ENCODE measurements at places on chromosomes 2 and 18.

DNA sequence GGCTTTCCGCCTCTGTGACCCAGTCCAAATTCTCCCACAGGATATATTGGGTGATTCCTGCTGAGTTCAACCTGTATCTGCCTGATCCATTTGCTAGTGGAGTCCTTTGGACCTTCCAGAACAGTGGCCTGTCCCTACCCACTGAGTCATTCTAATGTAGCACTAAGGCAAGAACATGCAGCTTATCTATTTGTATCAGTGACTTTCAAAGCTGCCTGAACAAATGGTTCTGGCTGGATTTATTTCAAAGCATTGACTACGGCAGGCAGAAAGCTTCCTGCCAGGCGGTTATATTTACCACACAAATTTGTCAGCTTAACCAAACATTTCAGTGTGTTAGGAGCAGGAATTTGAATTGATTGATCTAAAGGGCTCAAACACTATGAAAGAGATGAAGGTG is 613.4 kb downstream of the DCC start:
- no peak for DNase-seq

GRCh38 chr2:157363612-157364101 is 38.0 kb upstream of the ERMN start:
- no peak for DNase-seq

GRCh38 chr2:157857881-157858280 is 18.2 kb downstream of the ACVR1 start:
- no peak for DNase-seq

DNA sequence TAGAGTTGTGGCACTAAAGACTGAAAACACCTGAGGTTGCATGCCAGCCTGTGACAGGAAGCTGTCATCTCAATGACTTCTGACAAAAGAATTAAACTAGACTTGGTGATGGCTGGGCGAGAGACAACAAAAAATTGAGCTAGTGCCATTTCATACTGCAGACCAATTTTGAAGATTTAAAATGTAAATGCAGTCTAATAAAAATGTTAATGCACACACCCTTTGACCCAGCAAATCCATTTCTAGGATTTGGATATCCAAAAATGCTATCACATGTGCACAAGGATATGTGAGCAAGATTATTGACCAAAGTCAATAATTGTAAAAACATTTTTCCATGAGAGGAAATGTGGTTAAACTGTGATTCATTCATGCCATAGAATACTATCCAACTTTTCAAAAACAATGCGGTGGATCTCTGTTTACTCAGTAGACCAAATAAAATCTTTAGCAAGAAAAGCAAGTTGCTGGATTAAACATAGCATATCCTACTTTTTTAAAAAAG is 5.6 kb downstream of the FBXO36 start:
- DNase-seq, result no peak

DNA sequence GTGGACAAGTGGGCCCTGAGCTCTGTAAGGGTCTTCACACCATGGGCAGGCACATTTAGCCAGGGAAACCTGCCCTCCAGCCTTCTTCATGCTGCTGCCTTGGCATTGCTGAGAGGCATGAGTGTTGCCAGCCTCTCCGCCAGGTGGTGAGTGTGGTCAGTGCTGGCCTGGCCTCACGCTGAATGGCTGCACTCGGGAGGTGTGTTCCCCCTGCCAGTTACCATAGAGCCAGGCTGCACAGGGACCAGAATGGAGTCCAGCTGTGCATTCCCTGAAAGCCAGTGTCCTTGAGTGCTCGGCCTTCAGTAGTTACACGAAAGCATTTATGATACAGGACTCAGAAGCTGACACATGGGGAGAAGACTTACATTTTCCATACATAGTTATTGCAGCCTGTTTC is 139.7 kb downstream of the ATP9B start:
- no peak for DNase-seq

DNA sequence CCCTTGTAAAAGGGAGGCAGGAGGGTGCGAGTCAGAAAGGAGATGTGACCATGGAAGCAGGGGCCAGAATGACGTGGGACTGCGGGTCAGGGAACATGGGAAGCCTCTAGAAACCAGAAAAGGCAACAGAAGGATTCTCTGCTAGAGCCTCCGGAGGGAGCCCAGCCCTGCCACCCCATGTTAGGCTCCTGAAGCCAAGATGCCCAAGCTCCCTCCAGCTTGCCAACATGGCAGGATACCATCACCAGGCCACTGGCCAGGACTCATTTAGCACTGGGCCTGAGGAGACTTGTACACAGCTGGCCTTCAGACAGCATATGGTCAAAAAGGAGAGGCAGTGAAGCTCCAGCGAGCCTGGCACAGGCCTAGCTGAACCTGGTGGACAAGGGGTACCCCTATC is 5.6 kb downstream of the TMEM247 start:
- DNase-seq, result no peak

GRCh38 chr2:173165443-173166238 is 90.0 kb downstream of the MAP3K20 start:
- no peak for DNase-seq

GRCh38 chr2:168594778-168595177 is 138.7 kb downstream of the CERS6 start:
- DNase-seq, result no peak

DNA sequence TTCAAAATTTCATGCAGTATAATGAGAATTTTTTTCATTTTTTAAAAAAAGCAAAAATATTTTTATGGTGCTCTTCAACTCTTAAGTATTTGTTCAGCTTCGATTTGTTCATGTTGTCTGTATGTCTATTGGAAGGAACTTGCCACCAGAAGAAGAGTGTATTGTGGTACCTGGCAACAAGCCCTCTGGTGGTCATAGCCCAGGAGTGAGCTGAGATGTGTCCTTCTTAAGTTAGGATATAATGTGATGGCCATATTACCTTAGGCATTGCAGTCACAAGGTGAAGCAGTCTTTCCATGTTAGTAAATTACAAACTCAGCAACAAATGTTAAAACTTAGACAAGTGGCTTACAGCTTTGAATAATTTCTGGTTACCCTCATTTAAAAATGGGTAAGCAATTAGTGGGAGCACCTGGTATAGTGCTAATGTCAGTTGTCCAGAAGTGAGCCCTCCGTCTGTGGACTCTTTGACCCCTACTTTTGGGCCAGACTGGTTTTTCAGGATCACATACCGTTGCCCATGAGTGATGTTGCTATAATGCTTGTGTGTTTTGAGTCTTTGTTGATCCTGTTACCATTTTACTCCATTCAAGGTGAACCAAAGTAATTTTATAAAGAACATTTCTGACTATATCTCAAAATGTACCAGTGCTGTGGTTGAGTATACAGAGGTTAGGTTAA is 57.4 kb downstream of the MYO1B start:
- peak; percentile 4 for DNase-seq

DNA sequence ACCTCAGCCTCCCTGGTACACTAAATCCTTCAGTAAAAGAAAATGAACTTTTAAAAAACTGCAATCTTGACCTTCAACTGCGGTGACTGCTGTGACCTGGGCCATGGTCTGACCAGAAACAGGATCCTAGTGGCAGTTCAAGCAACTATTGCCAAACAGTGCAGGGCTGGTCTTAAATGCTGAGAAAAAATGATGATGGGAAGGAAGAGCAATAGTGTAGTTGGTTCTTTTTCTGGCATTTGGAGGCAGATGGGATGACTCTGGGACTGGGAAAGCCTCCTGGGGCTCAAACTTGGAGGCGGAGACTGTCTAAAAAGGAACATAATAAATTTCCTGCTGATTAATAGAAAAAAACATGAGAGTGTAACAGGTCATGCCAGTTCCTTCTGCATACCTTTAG is 45.4 kb downstream of the CHN1 start:
- DNase-seq, result no peak

- no peak for DNase-seq
Measured at GRCh38 chr2:41886145-41886664, 161.6 kb upstream of the PKDCC start.

- no peak for DNase-seq
Measured at GRCh38 chr2:74493546-74493945, 5.9 kb downstream of the LBX2 start.

GRCh38 chr18:79816092-79816491 is 18.4 kb downstream of the KCNG2 start:
- DNase-seq, result no peak

- DNase-seq, result no peak
Measured at GRCh38 chr18:29241199-29241598, 1064.3 kb upstream of the CDH2 start.

- DNase-seq, result no peak
Measured at GRCh38 chr18:8643326-8643878, 34.2 kb downstream of the RAB12 start.

- DNase-seq, result no peak
Measured at GRCh38 chr2:104582471-104582870, 271.4 kb upstream of the POU3F3 start.

DNA sequence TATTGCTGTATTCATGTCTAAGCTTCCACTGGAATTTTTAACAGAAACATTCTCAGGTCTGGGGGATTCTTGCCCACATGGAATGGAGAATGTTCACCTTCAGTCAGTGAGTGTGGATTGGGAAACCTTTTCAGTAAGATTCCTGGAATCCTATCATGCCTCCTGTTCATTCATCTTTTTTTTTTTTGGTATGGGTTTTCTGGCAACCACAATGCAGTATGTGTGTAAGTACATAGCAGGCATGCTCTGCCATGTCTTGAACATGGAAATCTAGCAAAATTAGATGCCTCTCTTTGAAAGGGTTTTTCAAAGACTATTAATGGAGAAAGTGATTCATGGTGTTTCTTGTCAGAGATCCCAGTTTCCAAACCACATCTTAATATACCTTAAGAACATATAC is 176.5 kb downstream of the LTBP1 start:
- no peak for DNase-seq

GRCh38 chr2:119421304-119421703 is 10.3 kb upstream of the TMEM37 start:
- no peak for DNase-seq

Data from DMS79 treated with DMSO at 0.1 percent for 48 hours (cell line).